AG09319 (cell line): ENCODE measurements at places on chromosomes 13 and 19.
A peak's percentile ranks its signal among the peaks of the same experiment; 100 is the strongest.

DNA sequence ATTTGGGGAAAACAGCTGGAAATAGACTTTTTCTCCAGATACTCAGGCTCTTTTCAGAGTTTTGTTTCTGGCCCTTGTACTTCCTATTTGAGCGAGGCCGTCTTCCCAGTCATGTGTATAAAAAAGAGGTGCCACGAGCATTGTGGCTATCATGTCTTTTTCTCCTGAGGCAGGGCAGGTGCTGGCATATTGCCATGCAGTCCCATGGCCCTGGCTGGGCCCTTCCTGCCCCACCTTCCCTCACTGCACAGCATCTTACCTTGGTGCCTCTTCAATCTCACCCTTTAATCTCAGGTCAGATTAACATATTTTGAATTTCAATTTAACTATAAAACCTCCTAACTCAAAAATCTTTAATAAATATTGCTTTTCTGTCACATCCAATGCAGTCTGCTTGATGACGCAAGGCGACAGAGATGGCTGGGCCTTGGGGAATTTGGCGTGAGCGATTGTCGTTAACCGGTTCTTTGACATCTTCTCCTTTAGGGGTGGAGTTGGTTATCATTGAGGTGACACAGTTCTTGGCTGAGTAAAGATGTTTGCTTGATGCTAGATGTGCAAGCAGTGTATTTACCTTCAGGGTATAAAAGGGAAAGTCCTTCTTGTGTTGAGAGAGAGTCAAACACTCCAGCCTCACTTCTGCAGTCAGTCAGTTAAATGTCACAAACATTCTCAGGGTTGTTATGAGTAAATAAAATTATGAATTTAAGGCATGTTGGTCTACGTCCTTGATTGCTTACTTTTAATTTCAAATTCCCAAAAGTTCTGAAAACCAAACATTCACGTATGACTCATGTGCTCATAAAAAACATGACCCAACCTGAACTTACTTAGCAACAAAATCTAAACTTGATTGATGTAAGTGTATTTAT, 289.9 kb downstream of the MYO16 start:
- peak; percentile 44 for DNase-seq

GRCh38 chr13:20016649-20017364, 58.3 kb downstream of the ZMYM2 start:
- DNase-seq, result no peak

GRCh38 chr13:56189439-56189838, 951.3 kb upstream of the PRR20A start:
- no peak for DNase-seq

GRCh38 chr13:52599848-52600603, 42.2 kb upstream of the HNRNPA1L2 start:
- no peak for DNase-seq
